Effector CD4-positive, alpha-beta T cell (primary cell): ENCODE measurements at places on chromosomes 13 and 19.

DNA sequence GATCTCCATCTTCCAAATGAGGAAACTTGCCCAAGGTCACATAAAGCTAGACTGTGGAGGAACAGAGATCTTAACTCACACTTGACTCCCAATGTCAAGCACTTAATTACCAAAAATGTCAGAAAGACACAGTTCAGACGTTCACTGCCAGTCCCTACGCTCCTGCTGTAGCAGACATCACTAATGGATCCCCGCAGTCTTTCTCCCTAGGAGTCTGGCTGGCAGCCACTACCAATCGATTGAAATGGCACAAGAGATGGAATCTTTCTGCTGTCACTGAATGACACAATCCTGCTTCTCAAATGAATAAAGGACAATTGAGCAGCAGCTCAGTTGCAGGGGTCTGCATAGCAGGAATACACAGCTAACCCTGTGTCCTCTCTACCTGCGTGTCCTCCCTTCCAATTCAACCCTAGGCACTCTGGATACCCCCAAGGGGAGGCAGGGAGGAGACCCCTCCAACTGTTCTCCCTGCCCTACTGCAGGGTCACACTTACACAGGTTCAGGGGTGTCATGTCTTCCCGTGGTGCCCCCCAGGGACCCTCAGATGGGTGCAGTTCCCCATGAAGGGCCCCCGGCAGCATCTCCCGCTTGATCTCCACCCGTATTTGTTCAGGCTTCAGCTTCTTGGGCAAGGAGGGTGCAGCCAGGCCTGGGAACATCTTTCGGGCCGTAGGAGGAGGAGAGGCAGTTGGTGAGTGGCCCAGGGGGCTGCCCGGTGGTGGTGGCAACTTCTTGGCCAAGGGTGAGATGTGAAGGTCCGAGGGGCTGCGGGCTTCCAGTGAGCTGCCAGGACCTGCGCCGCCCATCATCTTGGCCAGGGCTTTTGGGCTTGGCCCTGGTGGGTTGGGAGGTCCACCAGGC is 7.9 kb upstream of the AKAP8L start:
- no peak for DNase-seq

- no peak for DNase-seq
These were observed 7.8 kb upstream of the SYCN start for GRCh38 chr19:39211731-39212374.

- no peak for DNase-seq
These were observed 567.7 kb downstream of the GPC6 start for GRCh38 chr13:93794197-93794885.

DNA sequence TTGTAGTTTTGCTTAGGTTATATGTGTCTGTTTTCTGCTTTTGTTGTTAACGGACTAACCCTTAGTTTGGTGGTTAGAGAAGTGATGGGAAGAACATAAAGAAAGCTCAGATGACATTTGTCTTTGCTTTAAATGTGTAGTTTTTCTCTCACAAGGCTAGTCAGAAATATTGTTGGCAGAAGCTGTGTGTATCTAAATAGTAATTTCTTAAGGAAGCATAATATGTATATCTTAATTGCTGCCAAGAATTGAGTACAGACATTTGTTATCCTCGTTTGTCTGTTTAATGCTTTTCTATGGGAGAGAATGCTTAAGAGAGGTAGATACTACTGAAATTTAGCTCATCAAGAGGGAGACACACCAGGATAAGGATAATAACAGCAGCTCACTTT is 2.7 kb downstream of the RGCC start:
- no peak for DNase-seq

- DNase-seq: no peak
These were observed 1479.2 kb upstream of the PRR20A start for GRCh38 chr13:55661505-55661904.

GRCh38 chr13:21837841-21838551 is 167.1 kb downstream of the FGF9 start:
- no peak for DNase-seq

- no peak for DNase-seq
These were observed 38.1 kb downstream of the DOCK9 start for GRCh38 chr13:98939660-98940191.

GRCh38 chr13:49435992-49436391 is 7.9 kb downstream of the CAB39L start:
- DNase-seq: no peak
